GM12892 (cell line): ENCODE measurements at places on chromosomes 2 and 18.
A peak's percentile ranks its signal among the peaks of the same experiment; 100 is the strongest.

DNA sequence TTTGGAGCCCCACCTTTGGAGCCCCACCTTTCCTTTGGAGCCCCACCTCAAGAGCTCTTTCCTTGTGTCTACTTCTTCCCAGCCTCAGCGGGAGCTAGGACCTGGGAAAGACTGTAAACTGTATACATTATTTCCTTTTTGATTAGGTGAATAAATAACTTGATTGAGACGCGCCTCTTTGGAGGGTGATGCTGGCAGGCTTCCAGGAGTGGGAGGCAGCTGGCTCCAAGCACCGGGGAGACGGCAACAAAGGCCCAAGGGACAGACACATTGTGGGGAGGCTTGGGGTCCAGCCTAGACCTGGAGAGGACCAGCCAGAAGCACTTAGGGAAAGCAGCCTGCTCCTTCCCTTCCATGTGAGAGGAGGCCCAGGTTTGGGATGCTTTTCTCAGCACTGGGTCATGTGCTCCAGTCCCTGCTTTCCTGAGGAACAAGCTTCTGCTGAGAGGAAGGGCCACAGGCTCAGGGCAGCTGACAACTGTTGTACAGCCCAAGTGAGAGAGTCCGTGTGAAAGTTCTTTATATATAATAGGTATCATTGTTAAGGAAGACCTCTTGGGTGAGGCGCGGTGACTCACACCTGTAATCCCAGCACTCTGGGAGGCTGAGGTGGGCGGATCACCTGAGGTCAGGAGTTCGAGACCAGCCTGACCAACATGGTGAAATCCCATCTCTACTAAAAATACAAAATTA is 297.2 kb upstream of the SLC14A2 start:
- DNase-seq: no peak

- no peak for DNase-seq
These were observed 469.6 kb upstream of the MYT1L start for GRCh38 chr2:2800697-2801096.

DNA sequence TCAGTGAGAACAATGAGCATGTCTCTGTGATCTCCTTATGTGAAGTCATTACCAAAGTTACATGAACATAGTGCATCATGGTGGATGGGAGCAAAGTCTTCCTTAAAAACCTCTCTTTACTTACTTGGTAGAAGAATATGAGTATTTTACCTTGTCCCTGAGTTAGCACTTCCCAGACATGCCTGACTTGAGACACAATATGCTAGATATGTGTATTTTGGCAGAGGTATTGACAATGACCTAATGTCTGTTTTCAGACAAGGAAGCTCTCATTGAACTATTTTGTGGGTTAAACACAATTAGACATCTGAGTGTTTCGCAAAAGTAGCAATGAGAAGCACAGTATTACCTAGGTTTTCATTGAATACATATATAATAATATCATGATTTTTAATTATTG is 99.1 kb upstream of the MC4R start:
- DNase-seq: no peak

GRCh38 chr2:16257322-16258028 is 317.1 kb downstream of the MYCN start:
- no peak for DNase-seq

DNA sequence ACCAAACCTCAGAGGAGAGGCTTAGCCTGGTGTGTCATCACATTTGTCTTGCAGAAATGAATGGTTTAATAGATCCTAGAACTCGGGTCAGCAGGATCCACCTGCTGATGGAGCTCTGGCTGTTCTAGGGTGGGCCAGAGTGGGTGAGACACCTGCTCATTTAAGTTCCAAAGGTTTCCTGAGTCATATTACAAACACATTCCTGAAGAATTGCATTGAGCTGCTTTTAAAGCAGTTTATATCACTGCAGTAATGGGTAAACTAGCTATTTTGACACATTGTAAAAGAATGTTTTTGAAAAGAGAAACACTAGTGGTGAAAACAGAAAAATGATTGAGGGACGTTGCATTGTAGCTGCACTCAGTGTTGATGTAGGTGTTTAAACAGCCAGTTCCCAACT is 175.3 kb upstream of the TCF4 start:
- DNase-seq: no peak

DNA sequence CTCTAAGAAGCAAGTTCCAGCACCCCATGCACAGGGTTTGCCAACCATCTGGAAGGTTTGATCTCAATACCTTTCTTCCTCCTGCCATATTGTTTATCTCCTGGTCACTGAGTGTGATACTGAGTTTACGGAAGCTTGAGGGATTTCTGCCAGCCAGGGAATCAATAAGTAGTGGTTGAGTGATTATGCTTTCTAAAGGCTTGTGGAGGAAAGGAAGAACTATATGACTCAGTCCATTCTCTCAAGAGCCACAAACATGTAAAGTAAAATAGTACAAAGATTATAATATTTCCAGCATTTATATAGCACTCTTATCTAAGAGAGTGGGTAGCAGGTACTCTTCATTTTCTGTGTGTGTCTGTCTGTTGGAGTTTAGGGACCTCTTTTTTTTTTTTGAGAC is 49.2 kb downstream of the SLC4A3 start:
- DNase-seq: no peak

DNA sequence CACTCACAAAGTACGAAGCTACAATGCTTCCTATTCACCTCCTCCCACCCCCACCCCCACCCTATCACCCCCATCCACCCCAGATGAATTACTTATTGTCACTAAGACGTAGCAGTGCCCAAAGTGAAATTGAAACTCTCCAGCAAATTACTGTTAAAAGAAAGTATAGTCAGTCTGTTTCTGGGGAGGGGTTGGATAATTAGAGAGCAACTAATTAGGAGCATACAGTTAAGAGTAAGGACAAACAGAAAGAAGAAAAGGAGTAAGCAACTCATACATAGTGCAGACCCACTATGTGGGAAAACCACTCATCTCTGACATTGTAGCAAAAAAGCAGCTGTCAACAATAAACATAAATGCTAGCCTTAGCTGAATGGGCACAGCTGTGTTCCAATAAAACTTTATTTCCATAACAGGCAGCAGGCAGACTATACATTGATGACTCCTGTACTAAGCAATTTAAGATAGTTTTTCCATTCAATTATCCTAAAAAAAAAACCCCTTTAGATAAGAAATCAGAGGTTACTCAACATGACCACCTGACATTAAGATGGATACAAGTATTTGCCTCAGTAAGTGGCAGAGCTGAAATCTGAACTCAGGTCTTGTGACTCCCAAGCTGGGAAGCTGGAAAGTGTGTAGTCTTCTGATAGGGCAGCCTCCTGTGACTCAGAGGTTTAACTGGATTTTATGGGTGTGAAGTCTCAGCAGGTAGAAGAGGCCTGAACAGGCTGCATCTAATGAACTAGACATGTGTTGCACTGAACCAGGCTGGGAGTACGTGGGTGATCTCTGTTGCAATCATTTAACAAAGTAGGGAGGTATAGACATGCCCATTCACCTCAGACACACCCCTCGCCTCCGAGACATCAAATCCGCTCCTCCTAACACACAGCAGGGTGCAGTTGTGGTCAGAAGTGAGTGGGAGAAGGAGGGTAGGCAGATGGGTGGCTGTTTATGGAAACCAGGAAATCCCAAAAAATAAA is 171.8 kb upstream of the KLF7 start:
- no peak for DNase-seq

- no peak for DNase-seq
These were observed 112.8 kb upstream of the PKDCC start for GRCh38 chr2:41935002-41935401.

GRCh38 chr2:64606479-64607363 is 47.0 kb downstream of the SERTAD2 start:
- peak; percentile 83 for DNase-seq
